Left colon (tissue), 2 donors: ENCODE measurements at places on chromosomes 7 and 10.

- no peak for DNase-seq
These were observed 6.2 kb downstream of the VWA2 start for GRCh38 chr10:114245121-114245791.

GRCh38 chr10:84095811-84096497 is 43.4 kb upstream of the GHITM start:
- DNase-seq: no peak

GRCh38 chr7:44240983-44241510 is 40.3 kb downstream of the YKT6 start:
- DNase-seq: peak; percentile 69

DNA sequence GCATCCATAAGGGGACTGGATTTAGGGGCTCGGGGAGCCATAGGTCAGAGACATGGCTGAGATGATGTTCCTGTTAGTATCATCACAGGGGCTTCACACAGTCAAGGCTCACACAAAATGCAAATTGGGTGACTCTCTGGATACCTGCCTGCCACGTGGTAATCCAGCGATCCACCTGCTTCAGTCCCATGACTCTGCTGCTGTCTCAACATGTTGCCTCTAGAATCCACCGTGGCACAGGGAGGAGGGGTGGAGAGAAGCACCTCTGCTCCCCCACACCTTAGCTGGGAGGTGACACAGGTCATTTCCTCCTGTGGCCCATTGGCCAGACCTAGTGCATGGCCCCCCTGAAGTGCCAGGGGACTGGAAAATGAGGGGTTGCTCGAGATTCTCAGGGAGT is 83.1 kb downstream of the CDH23 start:
- DNase-seq: no peak

- no peak for DNase-seq
These were observed 50.4 kb downstream of the ARMC3 start for GRCh38 chr10:22978287-22978686.

- peak; percentile 19 for DNase-seq
These were observed 387.5 kb downstream of the CCSER2 start for GRCh38 chr10:84715911-84716310.

GRCh38 chr10:107163076-107163855 is 1.2 kb downstream of the SORCS1 start:
- no peak for DNase-seq

- no peak for DNase-seq
These were observed 321.0 kb upstream of the TPK1 start for GRCh38 chr7:145156834-145157233.

- DNase-seq: no peak
These were observed 281.7 kb downstream of the MTERF1 start for GRCh38 chr7:91598791-91599190.

DNA sequence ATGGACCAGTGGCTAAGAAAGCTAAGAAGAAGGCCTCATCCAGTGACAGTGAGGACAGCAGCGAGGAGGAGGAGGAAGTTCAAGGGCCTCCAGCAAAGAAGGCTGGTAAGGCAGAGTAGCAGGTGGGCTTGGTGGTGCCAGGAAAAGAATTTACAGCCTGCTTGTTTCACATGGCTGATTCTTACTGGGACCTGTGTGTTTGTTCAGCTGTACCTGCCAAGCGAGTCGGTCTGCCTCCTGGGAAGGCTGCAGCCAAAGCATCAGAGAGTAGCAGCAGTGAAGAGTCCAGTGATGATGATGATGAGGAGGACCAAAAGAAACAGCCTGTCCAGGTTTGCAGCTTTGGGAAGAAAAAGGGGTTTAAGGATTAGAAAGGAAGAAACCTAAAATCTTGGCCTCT is 5.0 kb downstream of the NOLC1 start:
- no peak for DNase-seq

DNA sequence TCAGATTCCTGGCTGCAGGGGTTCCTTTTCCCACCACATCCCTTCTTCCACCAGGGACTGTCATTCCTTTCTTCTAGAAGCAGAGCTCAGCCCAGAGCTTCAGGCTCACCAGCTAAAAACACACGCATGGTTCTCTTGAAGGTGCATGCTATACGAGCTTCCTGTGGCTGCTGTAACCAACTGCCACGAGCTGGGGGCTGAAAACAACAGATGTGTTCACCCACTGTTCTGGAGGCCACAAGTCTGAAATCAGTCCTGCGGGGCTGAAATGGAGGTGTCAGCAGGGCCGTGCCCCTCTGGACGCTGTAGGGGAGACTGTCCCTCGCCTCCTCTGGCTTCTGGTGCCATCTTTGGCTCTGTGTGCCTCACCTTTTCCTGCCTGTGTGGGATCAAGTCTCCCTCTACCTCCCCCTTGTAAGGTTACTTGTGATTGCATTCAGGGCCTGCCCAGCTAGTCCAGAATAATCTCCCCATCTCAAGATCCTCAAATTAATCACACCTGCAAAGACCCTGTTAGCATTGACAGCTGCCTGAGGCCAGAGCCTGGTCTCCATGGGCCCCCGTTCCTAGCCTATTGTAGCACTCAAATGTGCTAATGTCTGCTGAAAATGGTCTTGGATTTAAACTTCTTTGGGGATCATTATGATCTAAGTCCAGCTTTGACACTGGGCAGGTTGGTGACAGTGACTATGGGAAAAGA is 13.7 kb downstream of the RAB19 start:
- no peak for DNase-seq

- no peak for DNase-seq
These were observed 107.9 kb downstream of the KAT6B start for GRCh38 chr10:74934100-74934812.

- no peak for DNase-seq
These were observed 13.1 kb upstream of the SGMS1 start for GRCh38 chr10:50636618-50637579.

- DNase-seq: no peak
These were observed 85.2 kb downstream of the RTKN2 start for GRCh38 chr10:62183442-62183841.

DNA sequence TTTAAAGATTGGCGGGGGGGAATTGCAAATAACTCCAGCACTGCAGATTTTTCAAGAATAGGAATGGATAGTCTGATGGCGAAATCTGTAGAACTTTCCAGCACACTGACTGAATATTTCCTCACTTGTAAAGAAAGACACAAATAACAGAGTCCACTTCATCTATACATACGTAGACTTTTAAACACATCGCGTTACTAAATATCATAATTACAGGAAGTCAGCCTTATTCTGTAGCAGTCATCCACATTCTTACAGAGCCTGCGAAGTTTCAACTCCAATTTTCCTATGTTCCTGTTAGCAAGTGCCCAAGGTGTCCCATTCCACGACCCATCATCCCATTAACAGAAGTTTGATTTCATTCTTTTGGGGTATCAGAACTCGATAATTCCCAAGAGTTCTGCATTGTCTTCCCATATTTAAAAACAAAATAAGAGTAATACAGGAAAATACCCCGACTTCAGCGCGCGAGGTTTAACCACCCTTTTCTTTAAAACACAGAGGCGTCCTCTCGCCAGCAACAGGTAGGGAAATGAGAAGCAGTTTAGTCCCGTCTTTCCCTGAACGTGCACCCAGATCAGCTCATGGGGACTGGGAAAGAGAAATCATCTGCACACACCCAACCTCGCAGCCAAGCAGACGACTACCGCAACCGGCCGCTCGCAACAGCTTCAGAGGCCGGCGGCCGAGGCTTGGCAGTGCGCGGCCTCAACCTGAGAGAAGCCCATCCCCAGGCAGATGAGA is 880 bp downstream of the HERC4 start:
- no peak for DNase-seq

- DNase-seq: no peak
These were observed 16.8 kb downstream of the NUDT1 start for GRCh38 chr7:2258661-2259365.

GRCh38 chr10:4013651-4014121 is 228.7 kb upstream of the KLF6 start:
- no peak for DNase-seq

GRCh38 chr7:104928721-104929400 is 85.1 kb upstream of the KMT2E start:
- no peak for DNase-seq

GRCh38 chr10:30493609-30494530 is 59.9 kb downstream of the MAP3K8 start:
- peak; percentile 46 for DNase-seq
